Anterior cingulate cortex (tissue), 58 donors: ENCODE measurements at places on chromosomes 12 and 14.
A peak's percentile ranks its signal among the peaks of the same experiment; 100 is the strongest.

DNA sequence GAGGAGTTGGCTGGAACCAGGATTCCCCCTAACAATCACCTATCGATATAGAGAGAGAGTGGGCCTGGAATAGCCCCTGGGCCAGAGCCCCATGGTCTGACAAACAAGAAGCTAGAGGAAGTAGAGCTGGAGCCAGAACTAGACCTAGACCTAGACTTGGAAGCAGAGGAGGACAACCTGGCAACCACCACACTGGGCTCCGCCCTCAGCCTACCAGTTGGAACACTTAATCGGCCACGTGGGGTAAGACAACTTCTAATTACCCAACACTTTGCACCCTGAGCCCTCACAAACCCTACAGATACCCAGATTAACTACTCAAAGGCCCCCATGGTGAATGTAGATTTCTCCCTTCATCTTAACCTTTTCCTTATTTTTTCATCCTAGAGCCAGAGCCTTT is 4.6 kb upstream of the PA2G4 start:
- no peak for DNase-seq

DNA sequence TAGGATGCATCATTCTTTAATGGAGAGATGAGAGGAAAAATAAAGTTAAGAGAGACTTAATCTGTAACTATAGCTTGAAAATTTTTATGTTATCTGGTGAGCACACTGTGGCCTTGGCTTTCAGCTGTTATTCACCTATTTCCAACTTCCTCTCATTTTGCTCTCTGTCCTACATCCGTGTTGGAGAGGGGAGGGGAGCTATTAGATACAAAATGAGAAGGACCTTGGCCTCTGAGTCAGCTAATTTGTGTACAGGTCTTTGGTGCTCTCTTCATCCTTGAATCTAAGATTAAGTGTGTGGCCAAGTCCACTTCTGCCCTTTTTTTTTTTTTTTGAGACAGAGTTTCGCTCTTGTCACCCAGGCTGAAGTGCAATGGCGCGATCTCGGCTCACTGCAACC is 887 bp upstream of the APOBEC1 start:
- DNase-seq = no peak

- no peak for DNase-seq
Observed at GRCh38 chr12:130746546-130746945, 30.4 kb upstream of the RIMBP2 start.

DNA sequence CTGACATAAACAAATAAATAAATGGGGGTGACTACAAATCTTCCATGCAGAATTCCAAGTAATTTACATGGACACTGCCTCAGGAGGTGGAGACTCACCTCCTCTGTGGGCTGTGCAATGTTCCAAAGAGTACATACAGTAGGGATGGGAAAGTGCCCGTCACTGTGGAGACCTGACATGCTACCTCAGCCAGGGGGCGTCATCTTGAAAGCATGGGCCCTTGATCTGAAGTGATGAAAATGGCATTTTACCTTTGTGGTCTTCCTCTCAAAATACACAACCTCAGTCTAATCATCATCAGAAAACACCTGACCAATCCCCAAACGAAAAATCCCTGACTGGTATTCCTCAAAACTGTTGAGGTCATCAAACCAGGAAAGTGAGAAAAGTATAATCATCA is 48.4 kb downstream of the ANAPC7 start:
- no peak for DNase-seq

DNA sequence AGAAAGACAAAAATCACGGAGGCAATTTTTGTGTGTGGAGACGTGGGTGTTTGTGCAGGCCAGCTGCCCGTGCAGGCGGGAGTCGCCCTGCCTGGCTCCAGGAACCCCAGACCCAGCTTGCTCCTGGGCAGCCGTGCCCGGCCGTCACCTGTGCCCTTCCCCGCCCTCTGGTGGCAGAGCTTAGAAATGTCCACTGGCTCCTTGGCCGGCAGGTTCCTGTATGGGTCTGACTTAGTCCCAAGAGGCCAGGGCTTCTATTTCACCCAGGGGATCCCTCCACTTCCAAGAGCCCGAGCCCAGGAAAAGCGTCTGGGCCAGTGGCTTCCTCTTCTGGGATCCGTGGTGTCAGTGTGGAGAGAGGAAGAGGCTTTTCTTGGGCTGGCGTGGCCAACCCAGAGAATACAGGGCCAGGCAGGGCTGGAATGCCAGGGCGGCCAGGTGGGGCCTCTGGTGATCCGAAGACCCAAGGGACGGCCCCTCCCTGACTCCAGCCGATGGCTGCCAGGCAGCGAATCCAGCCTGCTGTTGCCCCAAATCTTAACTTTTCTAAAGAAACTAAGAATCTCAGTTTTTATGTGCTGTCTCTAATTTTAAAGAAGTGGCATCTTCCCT is 120.9 kb downstream of the TMEM132C start:
- peak; percentile 50 for DNase-seq

DNA sequence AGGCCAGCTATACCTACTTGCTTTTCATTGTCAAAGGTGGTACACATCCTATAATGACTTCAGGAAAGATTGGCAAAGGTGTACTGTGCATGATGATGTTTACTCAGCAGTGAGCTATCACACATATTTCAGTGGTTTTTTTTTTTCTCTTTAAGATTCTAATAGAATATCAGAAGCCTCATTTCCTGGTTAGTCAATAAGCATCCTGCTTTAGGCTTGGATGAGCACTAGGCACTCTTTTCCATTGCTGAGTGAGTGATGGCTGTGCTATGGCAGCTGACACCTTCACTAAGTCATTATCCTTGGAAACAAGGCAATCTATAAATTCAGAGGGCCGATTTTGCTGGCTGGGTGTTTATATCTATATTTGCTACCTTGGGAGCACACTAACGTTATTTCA is 161.1 kb upstream of the RASSF8 start:
- DNase-seq = no peak

DNA sequence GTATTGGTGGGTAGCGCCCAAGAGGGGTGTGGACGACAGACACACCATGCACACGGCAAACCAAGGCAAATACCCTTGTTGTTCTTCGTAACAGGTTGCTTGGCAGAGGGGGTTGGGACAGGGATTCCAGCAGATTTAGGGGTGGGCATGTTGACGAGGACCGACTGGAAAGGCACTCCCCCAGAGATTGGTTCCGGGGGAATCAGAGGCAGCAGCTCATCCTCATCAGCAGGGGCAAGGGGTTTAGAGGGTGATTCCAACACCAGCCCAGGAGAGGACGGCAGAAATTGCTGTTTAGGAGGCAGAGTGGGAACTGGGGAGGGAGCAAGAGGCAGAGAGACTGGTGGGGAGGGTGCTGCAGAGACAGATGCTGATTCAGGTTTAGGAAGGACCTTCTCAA is 9.3 kb downstream of the NACA start:
- DNase-seq = no peak

DNA sequence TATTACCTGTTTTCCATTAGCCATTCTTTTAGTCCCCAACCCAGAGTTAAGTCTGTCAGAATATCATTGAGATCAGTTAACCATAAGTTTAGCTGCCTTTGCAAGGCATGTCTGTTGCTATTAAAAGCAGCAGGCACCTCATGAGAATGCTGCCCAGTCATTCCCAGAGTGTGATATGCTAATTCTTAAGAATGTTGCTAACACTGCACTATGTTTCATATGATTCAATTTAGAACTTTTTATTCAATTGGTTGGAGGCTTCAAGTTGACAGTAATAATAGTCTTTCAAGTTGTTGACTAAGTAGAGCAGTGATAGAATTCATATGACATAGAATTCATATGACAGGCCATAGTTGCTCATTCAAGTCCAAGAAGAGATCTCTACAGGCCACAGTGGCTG is 292.3 kb downstream of the FUT8 start:
- no peak for DNase-seq

DNA sequence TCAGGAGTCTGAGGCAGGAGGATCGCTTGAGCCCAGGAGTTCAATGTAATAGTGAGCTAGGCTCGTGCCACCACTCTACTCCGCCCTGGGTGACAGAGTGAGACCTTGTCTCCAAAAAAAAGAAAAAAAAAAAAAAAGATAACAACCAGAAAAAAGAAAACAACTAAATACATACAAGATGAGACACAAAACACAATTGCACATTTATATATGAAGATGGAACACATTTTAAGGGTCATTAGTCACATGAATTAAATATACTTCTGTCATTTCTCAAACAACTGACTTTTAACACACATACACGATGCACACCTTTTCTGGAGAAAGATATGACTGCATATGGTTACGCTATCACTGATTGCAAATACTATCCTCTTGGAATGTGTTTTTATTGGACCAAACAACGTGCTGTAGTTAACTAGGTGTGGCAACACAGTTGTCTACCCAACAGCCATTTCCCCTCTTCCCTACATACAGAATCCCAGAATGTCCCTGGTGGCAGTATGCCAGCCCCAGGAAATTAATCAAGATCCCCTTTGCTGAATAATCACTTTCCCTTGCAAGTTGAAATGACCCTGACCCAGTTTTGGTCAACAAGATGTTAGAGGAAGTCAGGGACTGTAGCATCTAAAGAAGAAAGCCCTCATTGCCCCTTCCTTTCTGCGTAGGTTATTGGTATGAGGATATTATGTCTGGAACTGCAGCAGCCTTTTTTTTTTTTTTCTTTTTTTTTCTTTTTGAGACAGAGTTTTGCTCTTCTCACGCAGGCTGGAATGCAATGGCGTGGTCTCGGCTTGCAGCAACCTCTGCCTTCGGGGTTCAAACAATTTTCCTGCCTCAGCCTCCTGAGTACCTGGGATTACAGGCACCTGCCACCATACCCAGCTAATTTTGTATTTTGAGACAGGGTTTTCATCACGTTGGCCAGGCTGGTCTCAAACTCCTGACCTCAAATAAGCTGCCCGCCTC is 5.6 kb upstream of the MYL6B start:
- DNase-seq = no peak

GRCh38 chr14:104475256-104475655 is 104.3 kb upstream of the C14orf180 start:
- DNase-seq = no peak

DNA sequence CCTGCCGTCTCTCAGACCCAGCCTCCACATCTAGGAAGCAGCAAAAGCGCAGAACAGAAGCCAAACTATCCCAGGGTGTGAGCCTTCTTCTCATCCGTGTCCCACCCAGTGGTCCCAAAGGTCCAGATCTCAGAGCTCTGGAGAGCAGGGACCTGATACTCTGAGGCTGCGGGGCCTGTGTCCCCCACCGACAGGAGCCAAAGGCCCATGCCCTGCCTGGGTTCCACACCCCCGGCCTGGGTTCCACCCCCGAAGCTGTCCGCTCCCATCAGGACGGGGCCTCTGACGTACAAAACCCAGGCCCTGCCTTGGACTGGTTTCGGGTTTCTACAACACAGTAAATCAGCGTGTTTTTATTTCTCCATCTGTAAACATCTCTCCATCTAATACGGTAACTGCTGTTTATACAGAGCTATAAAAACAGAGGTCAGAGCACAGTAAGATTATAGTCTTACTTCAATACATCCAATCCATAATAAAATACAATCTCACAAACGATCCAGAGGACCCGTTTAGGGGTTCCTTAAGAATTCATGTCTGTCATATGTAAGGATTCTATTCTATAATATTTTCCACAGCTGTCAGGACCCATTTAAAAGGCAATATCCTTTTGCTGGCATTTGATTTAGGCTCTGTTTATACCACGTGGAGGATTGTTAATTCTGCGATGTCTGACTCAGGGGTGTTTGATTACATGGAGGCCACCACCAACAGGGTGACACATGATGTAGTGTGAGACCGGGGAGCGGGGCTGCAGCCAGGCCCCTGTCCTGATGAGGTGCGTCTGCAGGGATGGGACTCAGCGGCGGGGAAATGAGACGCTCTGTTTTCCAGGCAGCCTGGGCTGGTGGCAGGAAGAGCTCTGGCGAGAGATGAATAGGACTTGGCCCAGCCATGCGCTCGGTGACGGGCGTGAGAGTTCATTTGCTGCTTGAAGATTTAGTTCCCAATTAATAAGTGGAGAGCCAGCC is 110.3 kb downstream of the DICER1 start:
- no peak for DNase-seq

DNA sequence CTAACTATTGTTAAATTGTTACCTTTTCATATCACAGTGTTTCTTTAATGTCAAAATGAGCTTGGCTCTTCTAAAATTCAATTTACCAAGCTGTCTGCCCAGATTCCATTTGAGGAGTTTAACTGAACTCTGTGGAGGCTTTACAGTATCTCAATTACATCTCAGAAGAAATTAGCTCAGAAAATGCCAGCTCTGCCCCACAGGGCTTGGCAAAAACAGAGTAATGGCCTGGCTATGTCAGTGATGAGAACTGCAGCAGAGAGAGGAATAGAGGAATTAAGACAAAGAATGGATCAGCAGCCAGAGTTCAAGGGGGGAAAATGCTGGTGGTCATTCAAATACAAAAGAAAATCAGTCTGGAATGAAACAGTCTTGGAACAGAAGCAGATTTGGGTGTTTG is 15.8 kb upstream of the TMTC1 start:
- no peak for DNase-seq

GRCh38 chr14:104578321-104578720 is 1.2 kb upstream of the C14orf180 start:
- DNase-seq = no peak

GRCh38 chr14:96126339-96126782 is 78.3 kb upstream of the BDKRB2 start:
- no peak for DNase-seq
